ENCODE measurements at places on chromosomes 2 and 18.

DNA sequence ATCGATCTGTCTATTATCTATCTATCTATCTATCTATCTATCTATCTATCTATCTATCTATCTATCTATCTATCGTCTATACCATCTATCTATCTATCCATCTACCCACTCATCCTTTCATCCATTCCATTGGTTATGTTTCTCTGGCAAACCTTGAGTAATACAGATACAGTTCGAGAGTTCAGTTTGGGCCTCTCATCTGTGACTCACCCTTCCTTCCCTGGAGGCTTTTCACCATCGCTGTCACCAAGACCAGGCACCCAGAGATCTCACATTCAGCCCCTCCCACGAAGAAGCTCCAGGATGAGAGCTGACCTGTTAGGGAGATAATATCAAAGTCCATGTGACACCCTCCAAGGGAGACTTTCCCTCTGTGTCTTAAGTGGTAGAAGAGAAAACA is 164.1 kb upstream of the CELF4 start:
- no peak for DNase-seq

GRCh38 chr2:234587341-234588053 is 90.6 kb upstream of the ARL4C start:
- no peak for DNase-seq

DNA sequence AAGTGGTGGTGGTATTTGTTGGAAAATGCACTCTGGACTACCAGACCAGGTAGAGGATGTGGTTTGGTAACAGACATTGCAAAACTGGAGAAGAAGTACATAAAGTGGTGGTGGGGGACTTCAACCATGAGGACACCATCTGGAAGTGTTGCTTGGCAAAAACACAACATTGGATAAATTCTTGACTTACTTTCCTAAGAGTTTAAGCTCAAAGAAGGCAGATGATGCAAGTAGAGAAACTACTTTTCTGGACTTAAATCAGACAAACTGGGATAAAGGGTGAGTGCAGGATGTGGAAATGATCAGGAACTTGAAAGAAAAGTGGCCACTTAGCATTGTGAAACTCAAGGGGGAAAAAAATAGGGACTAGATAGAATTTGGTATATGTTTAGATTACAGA is 487.4 kb downstream of the ZEB2 start:
- DNase-seq, result no peak

GRCh38 chr18:34807106-34807796 is 97.2 kb downstream of the DTNA start:
- DNase-seq, result no peak

- DNase-seq, result no peak
Measured at GRCh38 chr18:75170022-75170789, 38.7 kb downstream of the PTGR3 start.

DNA sequence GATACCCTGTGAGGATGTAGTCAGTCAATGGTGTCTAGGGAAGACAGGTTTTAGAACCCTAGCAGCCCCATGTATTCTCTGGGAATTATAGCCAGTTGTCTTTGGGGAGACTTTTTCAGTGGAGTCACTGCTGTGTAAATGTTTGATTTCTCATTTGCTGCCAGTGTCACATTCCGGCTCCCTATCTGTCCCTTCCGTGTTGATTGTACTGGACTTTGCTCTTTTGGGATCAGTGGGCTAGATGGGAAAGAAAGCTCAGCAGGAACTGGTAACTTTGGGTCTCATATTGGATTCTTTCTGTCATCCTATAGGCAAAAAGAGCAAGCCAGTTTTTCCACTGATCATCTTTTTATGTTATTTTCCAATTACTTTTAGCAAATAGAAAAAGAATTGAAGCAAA is 70.1 kb downstream of the GTF3C3 start:
- DNase-seq, result no peak

GRCh38 chr2:158795195-158795924 is at the start of gene DAPL1:
Gene DAPL1 (plus strand): TSS chr2:158795317. CDS start chr2:158795373, 56 bp downstream.
- DNase-seq, result no peak

DNA sequence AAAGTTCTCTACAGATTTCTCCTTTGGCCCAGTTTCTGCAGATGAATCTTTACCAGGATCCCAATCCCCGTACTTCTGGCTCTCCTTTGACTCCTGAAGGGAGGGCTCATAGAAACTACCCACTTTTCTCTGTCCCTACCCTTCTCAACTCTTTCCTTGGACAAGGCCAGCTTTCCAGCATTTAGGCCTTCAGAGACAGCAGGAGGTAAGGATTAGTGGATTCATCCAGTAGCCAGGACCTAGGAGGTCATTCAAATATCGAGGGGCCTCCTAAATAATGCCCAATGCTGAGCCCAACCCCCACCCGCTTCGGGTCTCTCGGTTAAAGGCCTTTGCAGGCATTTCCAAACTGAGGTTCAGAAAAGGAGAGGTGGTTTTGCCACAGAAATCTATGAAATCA is 4.8 kb upstream of the ZNF532 start:
- DNase-seq, result no peak

DNA sequence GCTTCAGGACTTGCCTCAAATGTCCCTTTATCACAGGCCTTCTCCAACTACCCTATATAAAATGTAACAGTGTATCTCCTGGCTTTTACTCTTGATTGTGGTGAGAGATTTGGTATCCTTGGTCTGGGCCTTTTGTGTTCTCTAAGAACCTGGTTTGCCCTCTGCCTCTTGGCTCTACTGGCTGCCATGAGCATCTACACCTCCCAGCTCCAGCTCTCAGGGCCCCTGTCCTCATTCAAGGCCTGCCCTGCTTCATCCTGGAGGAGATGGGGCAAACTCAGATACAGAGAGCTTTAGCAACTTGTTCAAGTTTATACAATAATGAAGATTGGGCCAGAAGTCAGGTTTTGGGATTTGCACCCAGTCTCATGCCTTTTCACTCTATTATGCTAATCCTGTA is 45.0 kb downstream of the QPCT start:
- DNase-seq, result no peak

GRCh38 chr18:57134618-57135135 is 12.2 kb upstream of the BOD1L2 start:
- no peak for DNase-seq

DNA sequence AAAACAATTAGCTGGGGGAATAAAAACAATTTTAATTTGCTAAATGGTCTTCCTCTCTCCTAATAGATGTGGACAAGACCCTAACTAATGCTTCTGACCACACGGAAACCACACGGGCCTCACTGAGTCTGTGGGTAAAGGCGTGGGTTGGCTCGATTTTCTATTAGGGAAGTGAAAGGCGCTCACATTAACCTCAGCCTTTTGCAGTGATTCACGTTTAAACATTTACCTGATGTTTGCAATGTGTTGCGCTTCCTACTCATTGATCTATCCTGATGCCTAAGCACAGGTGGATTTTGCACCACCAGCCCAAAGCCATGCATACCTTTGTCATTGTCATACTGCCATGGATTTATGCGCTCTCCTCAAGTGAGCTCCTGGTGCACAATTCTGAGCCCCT is 35.6 kb upstream of the NRP2 start:
- no peak for DNase-seq

- DNase-seq, result no peak
Measured at GRCh38 chr18:10264260-10264659, 190.2 kb upstream of the APCDD1 start.

DNA sequence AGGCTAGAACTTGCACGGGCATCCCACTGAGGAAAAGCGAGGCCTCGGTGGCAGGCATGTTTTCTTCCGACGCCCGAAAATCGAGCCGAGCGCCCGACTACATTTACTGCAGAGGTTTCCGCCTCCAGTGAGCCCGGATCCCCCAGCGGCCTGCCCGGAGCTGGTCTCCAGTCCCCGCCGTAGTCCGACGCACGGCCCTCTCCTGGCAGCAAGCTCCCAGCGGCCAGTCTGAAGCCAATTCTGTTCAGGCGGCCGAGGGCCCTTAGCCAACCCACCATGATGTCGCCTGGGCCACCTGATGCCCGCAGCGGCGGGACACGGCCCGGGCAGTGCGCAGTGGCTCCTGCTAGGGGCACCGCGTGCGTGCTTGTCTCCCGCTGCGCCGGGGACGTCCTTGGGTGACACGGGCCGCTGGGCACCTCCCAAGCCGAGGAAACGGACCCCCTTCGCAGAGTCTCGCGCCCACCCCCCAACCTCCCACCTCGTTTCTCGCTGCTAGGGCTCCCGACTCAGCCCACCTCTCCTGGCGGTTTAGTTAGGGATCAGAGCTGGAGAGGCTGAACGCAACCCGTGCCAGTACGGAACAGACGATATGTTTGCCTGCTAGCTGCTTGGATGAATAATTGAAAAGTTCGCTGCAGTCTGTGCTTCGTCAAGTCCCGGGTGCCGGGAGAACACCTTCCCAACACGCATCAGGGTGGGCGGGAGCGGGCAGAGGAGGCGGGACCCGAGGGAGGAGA is 5.3 kb downstream of the ONECUT2 start:
- no peak for DNase-seq

- no peak for DNase-seq
Measured at GRCh38 chr18:919078-919477, 14.4 kb downstream of the ADCYAP1 start.

DNA sequence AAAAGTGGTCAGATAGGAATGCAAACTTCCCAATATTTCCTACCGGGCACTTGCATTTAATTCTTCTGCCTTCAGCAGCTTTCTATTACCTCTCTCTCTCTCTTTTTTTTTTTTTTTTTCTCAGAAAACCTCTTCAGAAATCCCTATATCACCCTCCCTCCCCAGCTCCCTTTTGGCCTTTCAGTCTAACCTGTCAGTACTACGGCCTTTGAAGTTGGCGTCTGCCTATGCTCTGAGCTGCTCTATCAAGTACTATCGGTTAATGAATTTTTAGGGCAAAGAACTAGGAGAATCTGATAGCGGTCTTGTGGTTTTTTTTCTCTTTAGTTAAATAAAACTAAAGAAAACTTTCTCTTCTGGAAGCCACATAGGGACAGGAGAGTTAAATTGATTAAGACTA is 122.4 kb upstream of the MAPRE2 start:
- DNase-seq, result no peak

- DNase-seq, result no peak
Measured at GRCh38 chr2:128228894-128229293, 89.8 kb downstream of the HS6ST1 start.

DNA sequence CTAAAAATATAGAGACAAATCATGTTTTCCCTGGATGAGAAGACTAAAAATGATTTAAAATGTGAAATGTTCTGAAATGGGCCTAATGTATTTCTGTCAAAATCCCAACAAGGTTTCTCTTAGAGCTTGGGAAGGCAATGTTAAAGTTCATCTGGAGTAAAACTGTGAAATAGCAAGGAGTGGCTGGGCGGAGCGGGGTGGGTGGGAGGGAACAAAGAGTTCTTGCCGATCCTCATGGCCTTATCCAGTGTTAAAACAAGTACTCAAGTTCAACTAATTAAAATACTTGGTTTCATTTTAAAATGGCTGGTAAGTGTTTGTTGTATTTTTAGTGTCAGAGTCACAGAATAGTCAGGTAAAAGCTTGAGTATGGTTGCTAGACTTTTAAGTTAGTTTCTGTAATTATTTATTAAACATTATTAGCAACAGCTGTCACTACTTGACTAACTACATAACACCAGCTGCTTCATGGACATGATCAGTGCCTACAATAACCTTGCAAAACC is 87.3 kb downstream of the RTN4 start:
- no peak for DNase-seq

GRCh38 chr2:128520340-128520739 is 201.7 kb upstream of the HS6ST1 start:
- DNase-seq, result no peak

DNA sequence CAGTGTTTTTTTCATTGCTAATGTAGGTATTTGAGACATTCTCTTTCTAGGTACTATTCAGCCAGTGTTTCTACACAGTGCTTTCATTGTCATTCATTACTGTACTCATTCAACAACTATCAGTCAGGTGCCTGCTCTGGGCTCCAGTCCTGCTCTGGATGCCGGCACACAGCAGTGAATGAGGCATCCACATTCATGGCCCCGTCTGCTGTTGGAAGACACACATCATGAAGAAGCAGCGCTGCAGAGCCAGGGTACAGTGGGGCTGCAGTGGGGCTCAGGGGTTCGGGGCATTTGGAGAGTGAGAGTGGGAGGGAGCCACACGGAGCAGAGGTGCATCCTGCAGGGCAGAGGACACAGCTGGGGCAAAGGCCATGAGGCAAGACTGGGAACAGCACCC is 737.2 kb upstream of the RAB6C start:
- no peak for DNase-seq

DNA sequence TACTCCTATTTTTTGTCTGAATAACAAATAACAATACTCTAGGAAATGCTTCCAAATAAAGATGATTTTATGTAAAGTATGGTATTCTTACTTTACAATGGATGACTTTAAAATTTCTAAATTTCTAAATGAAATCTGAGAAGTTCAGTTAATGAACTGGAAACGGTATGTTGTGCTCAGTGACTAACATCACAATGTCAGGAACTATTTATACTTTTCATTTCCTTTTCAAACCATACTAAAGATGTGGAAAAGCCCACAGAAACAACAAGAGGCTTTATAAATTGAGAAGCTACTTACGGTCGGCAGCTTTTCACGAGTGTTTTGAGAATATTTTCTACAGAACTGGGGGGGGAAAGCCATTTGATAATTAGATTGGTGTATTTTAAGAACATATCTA is 31.1 kb downstream of the PSME4 start:
- no peak for DNase-seq

Data from activated CD8-positive, alpha-beta memory T cell treated with anti-CD3 and anti-CD28 coated beads for 1 hour (primary cell).